ENCODE measurements at places on chromosomes 1 and 21.

GRCh38 chr1:224541901-224542630, 74.1 kb upstream of the CNIH3 start:
- no peak for DNase-seq

GRCh38 chr21:14583629-14584255, 37.6 kb upstream of the SAMSN1 start:
- DNase-seq: no peak

DNA sequence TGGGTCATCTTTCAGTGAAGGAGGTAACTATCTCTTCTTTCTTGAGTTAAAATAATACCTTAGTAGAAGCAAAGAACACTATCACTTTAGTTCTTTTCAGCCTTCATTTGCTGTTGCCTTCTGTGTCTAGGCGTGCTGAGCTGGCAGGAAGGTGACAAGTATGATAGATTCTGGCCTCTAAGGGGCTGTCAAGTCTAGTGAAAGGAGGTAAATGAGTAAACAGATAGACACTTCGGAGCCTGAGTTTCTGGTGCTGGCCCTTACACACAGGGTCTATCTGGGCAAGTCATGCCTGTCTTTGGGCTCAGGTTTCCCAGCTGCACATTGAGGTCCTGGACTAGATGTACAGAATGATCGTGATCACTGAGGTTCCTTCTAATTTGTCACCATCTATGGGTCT, 89.3 kb downstream of the ROR1 start:
- DNase-seq: no peak

GRCh38 chr1:162629077-162629627, 3.1 kb upstream of the DDR2 start:
- DNase-seq: no peak

- DNase-seq: no peak
Measured at GRCh38 chr1:183126000-183126366, 60.1 kb upstream of the LAMC2 start.

GRCh38 chr1:242787968-242788367, 263.5 kb upstream of the PLD5 start:
- DNase-seq: no peak

DNA sequence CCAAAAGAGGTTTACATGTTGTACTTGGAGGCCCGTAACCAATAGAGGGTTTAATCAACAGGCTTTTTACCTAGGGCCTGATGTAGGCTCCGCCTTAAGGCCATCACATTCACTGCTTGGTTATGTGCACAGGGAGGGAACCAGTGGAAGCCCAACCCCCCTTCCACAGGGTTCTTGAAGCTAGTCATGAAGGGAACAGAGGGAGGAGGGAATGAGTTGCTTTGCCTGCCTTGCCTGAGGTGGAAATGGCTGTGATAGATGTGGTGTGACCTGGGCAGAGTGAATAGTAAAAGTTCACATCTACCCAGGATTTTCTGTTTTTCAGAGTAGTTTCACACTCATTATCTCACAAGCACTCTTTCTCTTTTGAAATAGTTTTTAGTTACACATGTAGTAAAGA, 215.1 kb downstream of the ST6GALNAC3 start:
- no peak for DNase-seq

DNA sequence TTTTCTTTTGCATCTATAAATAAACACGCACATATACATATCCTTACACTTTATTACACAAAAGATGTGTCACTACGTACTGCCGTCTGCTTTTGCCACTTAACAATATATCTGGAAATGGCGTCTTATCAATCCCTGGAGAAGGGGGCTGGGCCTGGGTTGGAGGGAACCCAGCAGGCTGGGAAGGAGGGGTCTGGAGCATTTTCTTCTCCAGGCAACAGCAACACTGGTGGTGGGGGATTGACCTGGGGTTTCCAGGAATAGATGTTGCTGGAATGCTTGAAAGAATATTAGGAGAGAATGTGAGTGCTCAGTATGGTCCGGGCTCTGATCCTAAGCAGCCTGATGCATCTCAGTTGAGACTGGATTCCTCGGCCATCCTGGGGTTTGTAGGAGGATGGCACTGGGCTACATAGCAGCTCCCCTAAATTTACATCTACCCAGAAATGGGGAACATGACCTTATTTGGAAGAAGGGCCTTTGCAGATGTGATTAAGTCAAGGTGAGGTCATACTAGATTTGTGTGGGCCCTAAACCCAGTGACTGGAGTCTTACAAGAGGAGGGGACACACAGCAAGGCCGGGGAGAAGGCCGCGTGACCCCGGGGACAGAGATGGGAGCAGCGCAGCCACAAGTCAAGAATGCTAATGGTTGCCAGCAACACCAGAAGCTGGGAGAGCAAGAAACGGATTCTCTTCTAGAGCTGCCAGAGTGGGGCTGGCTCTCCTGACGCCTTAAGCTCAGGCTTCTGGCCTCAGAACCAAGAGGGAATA, 98.6 kb downstream of the SIK1 start:
- DNase-seq: no peak

DNA sequence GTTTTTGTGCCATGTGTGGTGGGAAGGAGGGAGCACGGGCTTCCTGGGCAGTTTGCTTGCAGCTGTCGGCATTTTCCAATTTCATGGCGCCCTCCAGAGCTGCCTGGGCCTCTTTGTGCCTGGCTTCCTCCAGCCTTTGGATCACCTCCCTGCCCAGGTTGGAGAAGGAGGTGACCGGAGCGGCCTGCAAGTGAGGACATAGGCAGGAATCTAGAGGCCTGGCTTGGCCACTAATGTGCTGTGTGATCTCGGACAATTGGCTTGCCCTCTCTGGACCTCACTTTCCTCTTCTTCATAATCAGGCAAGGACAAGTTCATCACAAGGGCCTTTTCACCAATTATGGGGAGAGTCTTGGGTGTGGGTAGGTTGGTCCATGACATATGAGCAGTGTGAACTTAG, 245.1 kb downstream of the MATN1 start:
- DNase-seq: no peak

- no peak for DNase-seq
Measured at GRCh38 chr1:115755456-115756370, 12.8 kb downstream of the CASQ2 start.

- DNase-seq: no peak
Measured at GRCh38 chr1:245874942-245875580, 632.0 kb downstream of the SMYD3 start.

DNA sequence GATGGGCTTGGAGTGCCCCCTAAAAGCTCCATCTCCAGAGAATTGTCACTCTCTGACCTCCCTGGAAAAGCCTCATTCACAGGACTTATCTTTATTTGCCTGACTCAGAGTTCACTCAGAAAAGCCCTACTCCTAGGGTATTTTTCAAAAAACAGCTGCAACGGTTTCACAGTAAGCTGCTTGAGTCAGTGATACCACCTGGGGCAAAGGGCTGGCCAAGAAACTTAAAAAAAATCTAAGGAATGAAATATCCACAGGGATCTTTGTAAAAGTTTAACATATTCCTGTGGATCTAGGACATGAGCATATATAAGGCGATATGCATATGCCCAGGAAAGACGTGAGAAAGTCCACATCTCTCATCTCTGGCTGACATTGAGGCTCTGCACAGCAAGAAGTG, 33.8 kb upstream of the TSPAN2 start:
- DNase-seq: no peak

GRCh38 chr1:17574516-17574915, 35.0 kb downstream of the ARHGEF10L start:
- DNase-seq: no peak

GRCh38 chr21:38822778-38823238, 17.1 kb downstream of the ETS2 start:
- DNase-seq: no peak

DNA sequence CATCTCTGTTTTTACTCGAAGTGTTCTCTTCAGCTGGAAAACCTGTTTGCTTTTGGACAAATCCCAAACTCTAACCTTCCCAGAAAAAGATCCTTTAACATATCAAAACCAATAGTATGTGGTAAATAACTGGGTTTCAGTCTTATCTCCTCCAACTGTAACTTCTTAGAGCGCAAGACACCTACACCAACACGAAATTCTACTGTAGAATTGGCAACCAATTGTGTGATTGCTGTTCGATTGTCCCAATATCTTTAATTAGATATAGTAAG, 5.8 kb upstream of the MPZL1 start:
- DNase-seq: no peak

- DNase-seq: no peak
Measured at GRCh38 chr1:201751872-201752271, 77.1 kb upstream of the IPO9 start.

DNA sequence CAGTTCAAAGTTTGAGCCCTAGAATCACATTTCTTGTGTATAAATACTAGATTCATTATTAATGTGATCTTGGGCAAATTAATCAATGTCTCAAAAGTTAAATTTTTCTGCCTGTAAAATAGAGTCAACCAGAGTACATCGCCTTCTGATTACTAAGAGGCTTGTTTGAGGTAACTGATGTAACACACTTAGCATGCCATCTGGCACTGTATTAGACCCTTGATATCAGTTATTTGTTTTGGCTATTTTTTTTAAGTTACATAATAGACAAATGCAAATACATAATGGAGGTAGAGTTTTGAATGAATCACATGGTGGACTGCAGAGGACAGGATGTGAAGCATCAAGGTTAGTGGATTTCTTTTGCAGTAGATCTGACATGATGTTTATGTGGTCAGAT, 298.4 kb downstream of the ADGRL2 start:
- DNase-seq: no peak

GRCh38 chr1:182671750-182672486, 12.5 kb downstream of the RGS8 start:
- no peak for DNase-seq

- DNase-seq: no peak
Measured at GRCh38 chr1:154842635-154843034, 27.4 kb downstream of the KCNN3 start.

- no peak for DNase-seq
Measured at GRCh38 chr21:14452031-14452726, 69.2 kb upstream of the HSPA13 start.

DNA sequence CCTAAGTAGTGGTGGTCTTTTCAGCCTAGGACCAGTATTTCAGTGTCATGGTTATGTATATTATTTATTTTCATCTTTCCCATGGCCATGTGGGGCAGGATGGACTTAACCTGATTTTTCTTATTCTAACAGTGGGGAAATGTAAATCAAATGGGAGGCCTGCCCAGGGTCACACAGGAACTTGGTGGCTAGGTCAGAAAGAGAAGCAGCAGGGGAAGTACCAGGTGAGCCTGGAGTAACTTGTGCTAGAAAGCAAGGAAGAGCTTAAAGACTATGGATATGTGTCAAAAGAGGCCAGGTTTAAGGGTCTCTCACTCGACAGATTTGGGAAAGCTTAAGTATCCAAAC, 936 bp downstream of the ZFP69B start:
- no peak for DNase-seq

GRCh38 chr1:17791055-17791390, 35.9 kb downstream of the ACTL8 start:
- DNase-seq: no peak

DNA sequence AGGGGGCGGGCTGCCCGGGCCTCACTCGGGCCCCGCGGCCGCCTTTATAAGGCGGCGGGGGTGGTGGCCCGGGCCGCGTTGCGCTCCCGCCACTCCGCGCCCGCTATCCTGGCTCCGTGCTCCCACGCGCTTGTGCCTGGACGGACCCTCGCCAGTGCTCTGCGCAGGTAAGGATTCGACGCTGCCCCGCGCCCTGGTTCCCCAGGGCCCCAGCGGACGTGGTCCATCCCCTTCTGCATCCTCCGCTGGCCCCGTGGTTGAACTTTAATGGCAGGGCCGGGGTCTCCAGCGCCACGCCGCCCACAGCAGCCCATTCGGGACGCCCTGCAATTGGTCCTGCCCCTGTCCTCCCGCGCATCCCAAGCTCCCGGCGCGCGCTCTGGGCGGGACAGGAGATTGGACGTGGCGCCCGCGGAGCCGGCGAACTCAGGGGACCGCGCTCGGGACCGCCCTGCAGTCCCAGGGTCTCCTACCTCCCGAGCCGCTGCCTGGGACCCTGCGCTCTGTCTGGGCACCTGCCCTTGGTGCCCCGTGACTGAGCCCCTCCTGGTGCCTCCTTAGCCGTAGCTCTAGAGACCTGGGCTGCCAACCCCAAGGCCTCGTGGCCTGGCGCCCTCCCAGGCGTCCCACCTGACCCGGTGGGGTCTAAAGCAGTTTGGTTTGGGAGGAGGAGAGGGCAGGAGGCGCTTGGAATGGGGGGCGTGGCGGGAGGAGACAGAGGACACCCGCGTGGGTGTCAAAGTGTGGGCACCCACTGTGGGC, at the start of gene ALPL:
Gene ALPL (plus strand): TSS at position 73 of the 762 bp plus-strand sequence. CDS start 44,659 bp downstream, outside the sequence.
- DNase-seq: no peak

- no peak for DNase-seq
Measured at GRCh38 chr1:19750882-19751276, 48.8 kb downstream of the TMCO4 start.

DNA sequence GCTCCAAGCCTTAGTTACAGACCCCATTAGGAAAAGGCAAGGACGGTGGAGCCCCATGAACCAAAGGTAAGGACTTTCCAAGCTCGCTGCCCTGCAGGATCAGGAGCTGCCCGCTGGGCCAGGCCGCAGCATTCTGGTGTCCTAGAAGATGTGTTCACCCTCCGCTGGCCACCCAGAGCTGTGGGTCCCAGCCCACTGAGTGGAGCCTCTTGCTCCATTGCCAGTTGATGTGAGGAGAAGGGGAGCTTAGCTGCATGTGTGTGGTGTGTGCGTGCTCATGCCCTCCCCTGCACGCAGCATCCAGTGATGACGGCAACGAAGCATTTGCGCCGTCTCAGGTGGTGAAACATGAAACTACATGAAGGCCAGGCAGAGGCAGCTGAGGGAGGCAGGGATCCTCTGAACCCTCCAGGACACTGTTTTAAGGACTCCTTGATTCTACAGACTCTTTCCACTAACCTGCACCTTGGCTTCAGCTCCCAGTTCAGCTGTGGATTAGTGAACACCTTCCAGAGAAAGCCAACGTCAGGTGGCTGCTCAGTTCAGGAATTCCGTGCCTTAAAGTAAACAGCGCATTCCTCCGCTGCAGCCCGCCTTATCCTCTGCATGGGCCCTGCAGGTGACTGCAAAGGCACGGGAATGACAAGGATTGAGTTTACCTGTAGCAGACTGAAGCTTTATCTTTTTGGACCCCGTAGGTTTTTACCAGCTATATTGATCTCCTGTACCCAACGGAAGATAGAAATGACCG, 48.7 kb downstream of the SMYD2 start:
- DNase-seq: no peak

DNA sequence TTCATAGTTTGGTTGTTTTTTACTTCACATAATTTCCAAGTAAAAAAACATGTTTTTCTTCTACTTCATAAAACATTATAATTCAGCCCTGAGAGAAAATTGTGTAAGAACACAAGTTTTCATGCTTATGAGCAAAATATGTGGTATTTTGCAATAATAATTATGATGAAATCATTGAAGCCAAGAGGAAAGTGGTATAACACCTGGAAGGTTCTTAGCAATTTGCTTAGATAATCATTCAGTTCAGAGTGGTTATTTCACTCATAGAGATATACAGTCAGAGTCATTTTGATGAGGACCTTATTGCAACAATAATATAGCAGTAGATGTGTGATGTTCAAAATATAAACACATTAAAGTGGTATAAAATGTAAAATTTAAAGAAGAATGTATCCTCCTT, 94.5 kb downstream of the PLPPR4 start:
- no peak for DNase-seq

Data from effector CD4-positive, alpha-beta T cell (primary cell).